Progenitor cell of endocrine pancreas (in vitro differentiated cells): ENCODE measurements at places on chromosomes 13 and 19. TPM values are rescaled to one million over a fixed set of nuclear protein-coding genes. Genes with fewer than 3 reads are reported as not detected.

GRCh38 chr13:22468045-22468444 lies 712.7 kb upstream of the SGCG start:
- no peak for DNase-seq
- no peak overlapping the region for H3K27ac ChIP-seq
- H3K36me3 ChIP-seq, result no peaks in the 10 kb centered on the region
- peaks cover 28% of the 10 kb centered on the region for H3K4me1 ChIP-seq
- peaks cover 11% of the 10 kb centered on the region for H3K27me3 ChIP-seq

Gene EDNRB
- 0.38 and 1.0 TPM in 2 replicates for total RNA-seq

Gene ATP8A2
- total RNA-seq, result 0.38 and 0.49 TPM in 2 replicates

Gene JUNB
- total RNA-seq, result 5.7 and 6.0 TPM in 2 replicates

Gene FGF21
- not detected in 2 replicates for total RNA-seq

DNA sequence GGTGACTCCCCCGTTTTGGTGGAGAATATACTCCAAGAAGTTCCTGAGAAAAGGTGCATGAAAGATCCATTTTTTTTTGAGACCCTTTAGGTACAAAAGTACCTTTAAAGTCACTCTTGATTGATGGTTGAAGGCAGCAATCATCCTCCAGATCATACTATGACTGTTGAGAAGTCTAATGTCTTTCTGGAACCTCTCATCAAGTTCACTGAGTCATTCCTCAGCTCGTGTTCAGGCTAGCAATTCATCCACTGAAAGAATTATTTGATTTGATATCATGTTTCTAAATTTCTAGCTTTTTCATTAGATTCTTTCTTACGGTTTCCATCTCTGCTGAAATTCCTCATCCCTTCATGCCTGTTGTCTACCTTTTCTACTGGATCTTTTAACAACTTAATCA lies 65.1 kb upstream of the GJB6 start:
- no peaks in the 10 kb centered on the region for H3K36me3 ChIP-seq
- H3K27ac ChIP-seq, result no peak overlapping the region
- H3K27me3 ChIP-seq, result peaks cover 30% of the 10 kb centered on the region
- H3K4me3 ChIP-seq, result no peak overlapping the region

DNA sequence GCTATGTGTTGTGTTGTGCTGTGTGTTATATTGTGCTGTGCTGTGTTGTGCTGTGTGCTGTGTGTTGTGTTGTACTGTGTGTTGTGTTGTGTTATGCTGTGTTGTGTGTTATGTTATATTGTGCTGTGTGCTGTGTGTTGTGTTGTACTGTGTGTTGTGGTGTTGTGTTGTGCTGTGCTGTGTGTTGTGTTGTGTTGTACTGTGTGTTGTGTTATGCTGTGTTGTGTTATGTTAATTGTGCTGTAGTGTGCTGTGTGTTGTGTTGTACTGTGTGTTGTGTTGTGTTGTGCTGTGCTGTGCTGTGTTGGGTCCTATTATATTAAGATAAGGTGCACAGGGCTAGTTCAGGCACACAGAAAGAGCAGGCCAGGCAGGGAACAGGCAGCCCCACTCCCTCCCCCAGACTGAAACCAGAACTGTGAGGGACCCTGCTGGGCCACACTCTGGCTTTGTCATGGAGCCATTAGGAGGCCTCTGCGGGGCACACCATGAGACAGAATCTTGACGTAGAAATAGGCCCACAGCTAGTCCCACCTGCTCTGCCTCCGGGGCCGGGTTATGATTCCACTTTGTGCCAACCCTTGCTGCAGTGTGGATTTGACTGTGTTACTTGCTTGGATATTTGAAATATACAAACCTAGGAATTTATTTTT lies 12.1 kb downstream of the SOX1 start:
- H3K27me3 ChIP-seq, result peaks cover 71% of the 10 kb centered on the region
- H3K36me3 ChIP-seq, result peaks cover 2% of the 10 kb centered on the region
- H3K27ac ChIP-seq, result no peak overlapping the region
- H3K4me3 ChIP-seq, result no peak overlapping the region
- no peak for DNase-seq

Gene KASH5
- not detected in 2 replicates for total RNA-seq

DNA sequence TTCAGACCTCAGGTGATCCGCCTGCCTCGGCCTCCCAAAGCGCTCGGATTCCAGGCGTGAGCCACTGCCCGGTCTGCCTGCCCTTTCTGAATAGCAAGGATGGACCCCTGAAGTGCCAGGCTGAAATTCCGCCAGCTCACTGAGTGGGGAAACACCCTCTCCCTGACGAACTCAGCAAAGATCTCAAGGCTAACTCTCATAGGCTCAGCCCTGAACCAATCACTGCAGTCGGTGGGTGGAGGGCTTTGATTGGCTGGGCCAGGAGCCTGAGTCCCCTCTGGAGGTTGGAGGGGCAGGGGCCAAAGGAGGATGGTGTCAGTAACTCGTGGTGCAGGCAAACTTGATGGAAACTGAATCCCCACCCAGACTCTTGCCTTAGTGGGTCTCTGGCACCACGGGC lies 11.2 kb upstream of the COMP start:
- H3K27ac ChIP-seq, result no peak overlapping the region
- no peaks in the 10 kb centered on the region for H3K27me3 ChIP-seq

Gene CEACAM4
- not detected in 2 replicates for total RNA-seq

- H3K27me3 ChIP-seq, result peaks cover 4% of the 10 kb centered on the region
- no peak overlapping the region for H3K4me3 ChIP-seq
- peaks cover 7% of the 10 kb centered on the region for H3K4me1 ChIP-seq
- no peak overlapping the region for H3K27ac ChIP-seq
- peaks cover 1% of the 10 kb centered on the region for H3K36me3 ChIP-seq
- no peak for DNase-seq
Observed at GRCh38 chr13:114070098-114070799, 62.2 kb downstream of the RASA3 start.

Gene KLK12
- 0.44 and 1.0 TPM in 2 replicates for total RNA-seq

Gene RFX2
- 24.2 and 24.8 TPM in 2 replicates for total RNA-seq

Gene ZNF256
- 7.3 and 7.5 TPM in 2 replicates for total RNA-seq

DNA sequence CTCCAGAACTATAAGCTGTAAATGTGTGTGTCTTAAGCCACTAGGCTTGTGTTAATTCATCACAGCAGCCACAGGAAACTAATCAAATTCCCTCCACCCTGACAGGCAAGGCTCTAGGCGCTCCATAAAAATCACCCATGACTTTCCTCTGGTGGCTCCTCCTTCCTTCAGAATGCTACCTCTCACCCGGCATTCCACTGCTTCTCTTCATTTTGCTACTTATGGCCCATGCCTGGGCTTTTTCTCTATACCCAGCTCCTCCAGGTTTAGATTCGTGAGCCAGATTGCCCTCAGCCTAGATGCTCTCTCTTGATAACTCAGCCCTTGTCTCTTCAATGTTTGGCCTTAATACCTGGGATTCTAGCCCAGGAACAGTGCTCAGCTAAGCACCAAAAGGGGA lies 36.4 kb upstream of the MBNL2 start:
- H3K4me3 ChIP-seq, result no peak overlapping the region
- H3K27ac ChIP-seq, result no peak overlapping the region
- no peaks in the 10 kb centered on the region for H3K4me1 ChIP-seq
- H3K36me3 ChIP-seq, result no peaks in the 10 kb centered on the region
- H3K27me3 ChIP-seq, result peaks cover 64% of the 10 kb centered on the region
- no peak for DNase-seq

DNA sequence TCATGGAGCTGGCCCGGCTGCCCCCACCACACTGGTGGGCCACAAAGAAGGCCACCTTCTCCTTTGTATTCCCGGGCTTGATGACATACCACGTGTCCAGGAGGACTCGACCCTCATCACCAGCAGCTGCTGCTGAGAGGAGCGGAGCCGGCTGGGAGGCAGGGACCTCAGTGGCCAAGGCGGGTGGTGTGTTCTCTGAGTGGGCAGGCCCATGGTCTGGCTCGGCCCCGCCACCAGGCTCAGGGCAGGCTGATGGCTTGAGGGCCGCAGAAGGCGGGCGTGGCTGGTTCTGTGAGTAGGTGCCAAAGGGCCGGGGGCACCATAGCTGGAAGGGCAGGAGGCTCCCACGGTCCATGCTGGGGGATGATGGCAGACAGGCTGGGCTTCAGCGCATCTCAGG lies 17.6 kb downstream of the FBXO46 start:
- H3K4me3 ChIP-seq, result no peak overlapping the region
- H3K27ac ChIP-seq, result no peak overlapping the region
- peaks cover 14% of the 10 kb centered on the region for H3K36me3 ChIP-seq
- no peak for DNase-seq

DNA sequence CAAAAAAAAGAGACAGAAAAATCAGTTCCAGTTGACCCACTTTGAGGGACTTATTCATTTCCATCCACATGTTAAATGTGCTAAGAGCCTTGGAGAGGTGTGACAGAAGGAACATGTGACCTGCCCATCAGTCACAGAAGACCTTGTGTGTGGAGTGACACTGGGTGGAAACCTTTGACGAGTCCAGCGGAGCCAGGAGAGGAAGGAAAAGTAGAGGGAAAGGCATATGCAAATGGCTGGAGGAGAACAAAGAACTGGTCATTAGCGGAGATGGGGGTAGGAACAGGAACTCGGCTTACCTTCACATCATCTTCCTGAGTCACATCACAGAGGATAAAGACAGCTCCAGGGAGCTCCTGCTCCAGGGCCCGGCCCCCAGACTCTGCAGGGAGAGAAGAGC lies 2.3 kb downstream of the HSD17B14 start:
- H3K4me1 ChIP-seq, result peaks cover 22% of the 10 kb centered on the region
- DNase-seq, result no peak
- peaks cover 11% of the 10 kb centered on the region for H3K36me3 ChIP-seq
- no peak overlapping the region for H3K27ac ChIP-seq
- no peak overlapping the region for H3K4me3 ChIP-seq

- no peak for DNase-seq
- peaks cover 22% of the 10 kb centered on the region for H3K4me1 ChIP-seq
- H3K4me3 ChIP-seq, result peak overlapping the region; percentile 88
Observed at GRCh38 chr19:38975861-38976271, 324 bp upstream of the FBXO17 start.

GRCh38 chr13:39032150-39032549 lies 5.7 kb downstream of the PROSER1 start:
- H3K27ac ChIP-seq, result no peak overlapping the region
- DNase-seq, result no peak
- H3K4me1 ChIP-seq, result peaks cover 24% of the 10 kb centered on the region
- no peaks in the 10 kb centered on the region for H3K27me3 ChIP-seq
- peaks cover 7% of the 10 kb centered on the region for H3K36me3 ChIP-seq

GRCh38 chr19:46283771-46284170 lies 13.1 kb upstream of the HIF3A start:
- H3K4me1 ChIP-seq, result no peaks in the 10 kb centered on the region
- no peaks in the 10 kb centered on the region for H3K36me3 ChIP-seq
- DNase-seq, result no peak
- H3K27me3 ChIP-seq, result peaks cover 7% of the 10 kb centered on the region
- no peak overlapping the region for H3K4me3 ChIP-seq
- H3K27ac ChIP-seq, result no peak overlapping the region

- DNase-seq, result no peak
- no peaks in the 10 kb centered on the region for H3K4me1 ChIP-seq
- H3K36me3 ChIP-seq, result no peaks in the 10 kb centered on the region
- H3K27me3 ChIP-seq, result peaks cover 10% of the 10 kb centered on the region
- no peak overlapping the region for H3K27ac ChIP-seq
- no peak overlapping the region for H3K4me3 ChIP-seq
Observed at GRCh38 chr13:75102001-75102716, 379.8 kb downstream of the TBC1D4 start.

Gene CCDC122
- total RNA-seq, result 12.4 and 12.9 TPM in 2 replicates

DNA sequence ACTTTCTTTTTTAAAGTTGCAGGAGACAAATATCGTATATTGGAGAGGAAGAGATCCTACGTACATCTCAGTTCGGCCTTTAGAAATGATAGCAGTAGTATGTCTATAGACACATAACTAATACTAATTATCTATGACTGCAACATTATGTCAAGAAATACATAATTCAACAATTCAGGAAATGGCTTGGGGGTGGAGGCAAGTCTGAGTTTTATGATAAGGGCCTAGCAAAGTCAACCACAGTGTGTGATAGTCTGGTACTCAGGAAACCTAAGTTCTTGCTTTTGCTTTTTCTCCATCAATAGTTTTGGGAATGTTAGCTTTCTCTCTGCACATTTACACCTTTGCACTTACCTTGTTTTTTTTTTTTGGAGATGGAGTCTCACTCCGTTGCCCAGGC lies 27.5 kb upstream of the OBI1 start:
- no peak overlapping the region for H3K4me3 ChIP-seq
- DNase-seq, result no peak
- no peak overlapping the region for H3K27ac ChIP-seq
- H3K4me1 ChIP-seq, result no peaks in the 10 kb centered on the region

DNA sequence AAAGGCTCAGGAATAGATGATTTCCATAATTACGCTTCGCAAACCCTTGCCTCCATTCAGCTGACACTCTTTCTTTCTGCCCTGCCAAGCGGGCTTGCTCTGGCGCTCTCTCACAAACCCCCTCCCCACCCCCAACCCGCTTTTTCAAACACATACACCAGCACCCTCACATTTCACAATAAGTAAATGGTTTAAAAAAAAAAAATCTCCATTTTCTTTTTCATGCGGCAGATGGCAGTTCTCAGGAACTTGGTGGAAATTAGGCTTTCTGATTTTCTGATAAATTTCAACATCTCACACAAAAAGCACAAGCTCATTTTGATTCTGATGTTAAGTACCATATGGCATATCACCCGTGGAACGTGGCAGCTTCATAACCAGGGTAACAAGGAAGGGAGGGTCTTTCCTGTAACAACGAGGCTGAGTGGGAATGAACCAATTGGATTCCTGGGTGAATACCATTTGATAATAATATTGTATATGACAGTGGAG lies 43.8 kb downstream of the C13orf42 start:
- H3K27me3 ChIP-seq, result peaks cover 22% of the 10 kb centered on the region
- no peak for DNase-seq
- H3K36me3 ChIP-seq, result no peaks in the 10 kb centered on the region
- H3K4me1 ChIP-seq, result peaks cover 5% of the 10 kb centered on the region

GRCh38 chr19:2249010-2249866 lies at the start of gene AMH:
AMH (plus strand) TSS chr19:2249323; CDS start chr19:2249333, 10 bp downstream.
- H3K27ac ChIP-seq, result no peak within 1 kb of the TSS
- peaks cover 4% of the 10 kb centered on the region for H3K27me3 ChIP-seq
- peaks cover 5% of the 10 kb centered on the region for H3K36me3 ChIP-seq
- H3K4me1 ChIP-seq, result peaks cover 3% of the 10 kb centered on the region
- no peak within 1 kb of the TSS for H3K4me3 ChIP-seq
- DNase-seq, result no peak

- no peak overlapping the region for H3K27ac ChIP-seq
- peaks cover 5% of the 10 kb centered on the region for H3K36me3 ChIP-seq
- DNase-seq, result no peak
- H3K4me3 ChIP-seq, result no peak overlapping the region
- H3K27me3 ChIP-seq, result no peaks in the 10 kb centered on the region
- no peaks in the 10 kb centered on the region for H3K4me1 ChIP-seq
Observed at GRCh38 chr13:39787086-39787487, 131.6 kb downstream of the COG6 start.

Gene CLDN10
- 2.8 and 3.0 TPM in 2 replicates for total RNA-seq

- peaks cover 9% of the 10 kb centered on the region for H3K36me3 ChIP-seq
- peaks cover 12% of the 10 kb centered on the region for H3K27me3 ChIP-seq
- H3K4me3 ChIP-seq, result no peak overlapping the region
- no peak for DNase-seq
- H3K27ac ChIP-seq, result no peak overlapping the region
- peaks cover 13% of the 10 kb centered on the region for H3K4me1 ChIP-seq
Observed at GRCh38 chr13:65112123-65112522, 2118.0 kb downstream of the PCDH9 start.

Gene JUND
- total RNA-seq, result 158 and 168 TPM in 2 replicates
